ENCODE measurements at places on chromosomes 16 and 17.

DNA sequence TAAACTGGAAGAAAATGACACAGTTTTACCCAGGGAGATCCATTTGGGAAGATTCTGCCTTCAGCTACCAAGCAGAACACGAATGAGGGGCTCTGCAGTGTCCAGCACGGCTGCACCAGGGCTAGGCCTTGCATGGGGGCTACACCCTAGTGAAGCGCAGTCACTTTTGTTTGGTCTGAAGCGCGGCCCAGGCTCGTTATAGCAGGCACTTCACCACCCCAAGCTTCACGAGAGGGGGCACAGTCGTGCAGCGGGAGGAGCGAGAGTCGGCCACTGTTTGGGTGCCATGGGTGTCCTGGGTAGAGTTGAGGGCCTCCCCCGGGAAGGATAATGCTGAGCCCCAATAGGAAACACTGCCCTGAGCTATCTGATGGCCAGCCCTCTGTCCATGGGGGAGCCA is 21.6 kb upstream of the IL17C start:
- DNase-seq = no peak

- no peak for DNase-seq
These were observed 178.5 kb upstream of the TBX2 start for GRCh38 chr17:61221181-61221580.

DNA sequence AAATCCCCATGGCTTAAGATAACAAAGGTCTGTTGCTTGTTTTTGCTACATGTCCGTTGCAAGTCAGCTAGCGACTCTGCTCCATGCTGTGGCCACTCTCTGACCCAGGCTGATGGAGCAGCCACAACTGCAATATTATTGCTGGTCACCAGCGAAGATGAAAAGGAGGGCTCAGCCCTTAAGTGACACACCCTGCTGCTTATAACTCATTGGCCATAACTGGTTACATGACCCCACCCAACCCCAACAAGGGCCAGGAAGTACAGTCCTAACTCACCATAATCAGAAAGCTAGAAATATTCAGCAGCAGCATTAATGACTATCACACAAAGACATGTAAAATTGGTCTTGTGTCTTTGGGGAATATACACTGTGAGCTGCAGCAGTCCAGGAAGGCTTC is 224.3 kb downstream of the SOX9 start:
- DNase-seq = no peak

DNA sequence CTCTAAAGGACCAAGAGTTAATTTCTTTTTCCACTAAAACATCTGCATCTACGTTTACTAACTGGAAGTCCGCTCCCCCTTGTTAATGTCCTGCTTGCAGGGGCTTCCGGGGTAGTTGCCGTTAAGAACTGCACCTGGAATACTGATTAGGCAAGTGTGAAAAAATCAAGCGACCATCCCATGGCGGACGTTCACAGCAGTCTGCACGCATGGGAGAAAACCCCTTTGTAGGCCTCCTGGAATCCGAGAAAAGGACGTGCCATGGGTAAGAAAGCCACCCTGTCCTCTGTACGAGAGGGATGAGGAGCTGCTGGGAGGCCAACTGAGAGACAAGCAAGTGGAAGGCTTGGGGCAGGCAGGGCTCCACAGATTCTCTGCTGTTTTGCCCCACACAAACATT is 14.9 kb downstream of the SNN start:
- no peak for DNase-seq

GRCh38 chr17:73799096-73799495 is 154.9 kb upstream of the SDK2 start:
- no peak for DNase-seq

DNA sequence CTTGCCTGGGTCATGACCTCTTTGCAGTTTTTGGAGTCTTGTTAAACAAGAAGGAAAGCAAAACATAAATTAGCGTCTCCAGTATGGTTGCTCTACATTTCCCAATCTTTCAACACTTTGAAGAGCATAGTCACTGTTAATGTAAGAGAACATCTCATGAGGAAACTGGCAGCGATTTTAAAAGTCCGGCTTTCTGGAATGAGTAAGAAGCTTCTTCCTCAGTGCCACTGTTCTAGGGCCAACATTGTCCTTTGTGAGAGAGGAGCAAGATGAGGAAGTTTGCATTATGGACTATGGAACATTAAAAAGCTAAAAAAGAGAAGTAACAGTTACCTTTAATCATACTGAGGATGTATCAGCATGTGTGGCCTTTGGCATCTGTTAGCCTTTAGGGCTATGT is 73.1 kb downstream of the WNT3 start:
- no peak for DNase-seq

- DNase-seq = peak; percentile 38
These were observed 5.8 kb upstream of the FASN start for GRCh38 chr17:82103553-82104451.

GRCh38 chr17:37643869-37644268 is 623 bp upstream of the DDX52 start:
- DNase-seq = no peak

GRCh38 chr17:39699818-39700147 is at the start of gene ERBB2:
TSS of gene ERBB2 (plus strand) at chr17:39700064. CDS start at chr17:39700239, 175 bp downstream.
- peak; percentile 65 for DNase-seq

DNA sequence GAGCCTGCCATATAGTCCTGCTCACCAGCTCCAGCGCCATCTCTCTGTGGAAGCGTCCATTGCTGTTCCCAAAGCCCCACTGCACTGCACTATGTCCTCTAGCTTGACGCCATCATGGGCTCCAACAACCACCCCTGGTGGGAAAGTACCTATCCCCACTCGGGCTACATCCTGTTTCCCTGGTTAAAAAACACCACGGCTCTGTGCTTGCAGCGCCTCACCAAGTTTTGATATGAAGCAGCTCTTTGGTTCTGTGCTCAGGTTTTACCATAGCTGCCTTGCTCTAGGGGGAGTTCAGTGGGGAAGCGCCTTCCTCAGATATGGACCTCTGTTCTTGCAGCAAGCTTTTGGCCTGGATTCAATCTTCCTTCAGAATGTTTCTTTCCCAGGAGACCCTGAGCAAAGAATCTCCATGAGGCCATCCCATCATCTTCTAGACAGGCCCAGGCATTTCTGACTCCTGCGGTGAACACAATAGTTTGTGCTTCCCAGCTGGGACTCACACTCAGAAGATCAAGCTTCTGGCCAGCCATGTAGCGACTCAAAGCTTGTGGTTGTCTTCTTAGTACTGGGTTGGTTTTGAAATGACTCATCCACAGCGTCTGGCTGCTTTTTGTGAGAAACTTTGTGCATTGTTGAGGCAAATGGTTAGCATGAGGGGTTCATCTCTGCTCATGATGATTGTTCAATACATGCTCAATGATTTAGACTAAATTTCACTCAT is 39.5 kb downstream of the DYNLRB2 start:
- DNase-seq = no peak

- no peak for DNase-seq
These were observed 1.2 kb upstream of the KATNB1 start for GRCh38 chr16:57734308-57734924.

- no peak for DNase-seq
These were observed 16.9 kb downstream of the KNOP1 start for GRCh38 chr16:19701091-19701490.

GRCh38 chr16:79270011-79270410 is 330.5 kb downstream of the MAF start:
- DNase-seq = no peak

GRCh38 chr16:85441189-85441889 is 171.8 kb upstream of the GSE1 start:
- no peak for DNase-seq

DNA sequence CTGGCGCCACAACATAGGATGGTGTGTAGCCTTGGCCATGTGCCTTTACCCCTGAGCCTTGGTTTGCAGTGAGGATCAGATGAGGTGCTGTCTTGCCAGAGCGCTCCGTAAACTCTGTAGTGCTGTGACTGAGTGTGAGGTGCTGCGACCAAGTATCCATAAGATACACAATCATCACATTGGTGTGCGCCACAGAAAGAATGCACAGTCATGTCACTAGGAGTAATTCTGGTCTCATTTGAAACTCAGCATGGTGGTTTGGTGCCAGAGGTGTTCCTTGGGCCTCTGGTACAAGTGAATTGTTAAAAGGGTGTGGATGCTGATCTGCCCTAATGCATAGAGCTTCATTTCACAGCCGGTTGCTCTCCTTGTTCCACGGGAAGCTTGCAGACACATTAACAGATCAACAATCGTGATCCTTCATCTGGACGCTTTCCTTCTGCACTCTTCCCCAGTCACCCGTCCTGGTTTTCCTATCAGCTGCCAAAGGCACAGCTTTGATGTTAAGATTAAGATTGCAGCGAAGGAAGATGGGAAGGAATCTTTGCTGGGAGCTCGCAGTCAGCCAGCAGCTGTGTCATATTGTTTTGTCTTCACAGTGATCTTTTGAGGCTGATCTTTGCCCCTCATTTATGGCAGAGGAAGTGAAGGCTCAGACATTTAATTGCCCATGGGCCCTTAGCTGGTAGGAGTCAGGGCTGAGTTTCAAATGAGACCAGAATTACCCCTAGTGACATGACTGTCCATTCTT is 79.1 kb downstream of the KSR1 start:
- no peak for DNase-seq

GRCh38 chr17:57895382-57896060 is 45.7 kb upstream of the MRPS23 start:
- DNase-seq = no peak

GRCh38 chr17:76497979-76498875 is 3.0 kb downstream of the RHBDF2 start:
- DNase-seq = no peak

GRCh38 chr17:73337330-73337710 is 25.5 kb upstream of the CDC42EP4 start:
- no peak for DNase-seq

- DNase-seq = no peak
These were observed 17.8 kb downstream of the CDH16 start for GRCh38 chr16:66900721-66901441.

GRCh38 chr17:37123941-37124820 is 175.4 kb downstream of the AATF start:
- DNase-seq = no peak

DNA sequence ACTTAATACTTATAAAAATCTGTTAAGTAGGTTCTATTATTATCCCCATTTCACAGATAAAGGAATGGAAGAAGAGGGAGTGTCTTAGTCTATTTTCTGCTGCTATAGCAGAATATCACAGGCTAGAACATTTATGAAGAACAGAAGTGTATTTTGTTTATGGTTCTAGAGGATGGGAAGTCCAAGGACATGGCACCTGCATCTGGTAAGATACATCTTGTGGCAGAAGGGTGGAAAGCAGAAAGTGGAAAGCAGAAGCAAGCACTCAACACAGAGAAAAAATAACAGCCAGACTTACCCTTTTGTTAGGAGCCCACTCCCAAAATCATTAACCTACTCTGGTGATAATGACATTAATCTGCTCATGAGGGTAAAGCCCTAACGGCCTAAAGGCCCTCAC is 422.4 kb downstream of the NPIPA8 start:
- DNase-seq = no peak

DNA sequence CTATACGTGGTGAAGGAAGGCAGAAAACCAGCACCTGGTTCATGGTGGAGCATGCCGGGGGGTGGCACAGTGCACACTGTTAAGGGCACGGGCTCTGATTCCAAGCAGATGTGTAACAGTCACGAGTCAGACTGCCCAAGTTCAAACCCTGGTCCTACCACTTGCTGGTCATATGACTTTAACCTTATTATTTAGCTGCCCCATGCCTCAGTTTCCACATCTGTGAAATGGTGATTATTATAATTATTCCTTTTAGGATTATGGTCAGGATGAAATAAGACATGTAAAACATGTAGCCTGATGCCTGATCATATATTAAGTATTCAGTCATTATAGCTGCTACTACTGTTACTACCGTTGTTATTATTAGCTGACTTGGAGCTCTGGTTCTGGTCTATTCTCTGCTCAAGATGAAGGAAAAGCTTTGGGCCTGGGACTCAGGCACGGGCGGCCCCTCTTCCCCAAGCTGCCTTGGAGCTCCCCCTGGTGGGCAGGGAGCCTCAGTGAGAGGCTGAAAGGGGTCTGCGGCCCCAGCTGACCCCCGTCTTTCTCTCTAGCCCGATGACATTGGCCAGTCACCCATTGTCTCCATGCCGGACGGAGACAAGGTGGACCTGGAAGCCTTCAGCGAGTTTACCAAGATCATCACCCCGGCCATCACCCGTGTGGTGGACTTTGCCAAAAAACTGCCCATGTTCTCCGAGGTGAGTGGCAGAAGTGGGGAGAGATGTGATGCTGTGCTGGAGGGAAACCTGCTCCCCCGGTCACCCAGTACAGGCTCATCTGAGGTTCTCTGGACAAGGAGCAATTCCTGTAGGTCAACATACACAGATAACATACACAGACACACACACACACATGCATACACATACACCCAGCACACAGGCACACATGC is 14.0 kb downstream of the NR1D1 start:
- no peak for DNase-seq

DNA sequence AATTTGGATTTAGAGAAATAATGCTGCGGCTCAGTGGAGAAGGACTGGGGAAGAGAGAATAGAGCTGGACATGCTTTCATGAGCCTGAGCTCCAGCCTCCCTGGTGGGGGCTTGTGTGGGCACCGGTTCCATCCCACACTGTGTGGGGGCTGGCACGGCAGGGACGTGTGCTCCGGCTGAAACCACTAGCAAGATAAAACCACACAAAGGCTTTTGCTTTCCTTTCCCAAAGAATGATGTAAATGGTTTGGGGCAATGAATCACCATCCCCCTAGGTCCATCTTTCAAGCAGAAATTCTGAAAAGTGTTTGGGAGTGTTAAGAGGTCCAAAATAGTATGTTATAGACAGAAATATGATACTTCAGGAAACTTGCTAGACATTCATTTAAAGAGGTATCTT is 77.0 kb downstream of the CDH11 start:
- DNase-seq = no peak

- DNase-seq = no peak
These were observed 447.6 kb upstream of the PSMD7 start for GRCh38 chr16:73848993-73849392.

- DNase-seq = no peak
These were observed 5.2 kb upstream of the TRAP1 start for GRCh38 chr16:3722508-3722907.

- DNase-seq = no peak
These were observed 1.3 kb downstream of the SHMT1 start for GRCh38 chr17:18361837-18362697.

- DNase-seq = peak; percentile 5
These were observed 273.0 kb downstream of the CEP112 start for GRCh38 chr17:65918916-65919315.

Measured in NT2/D1 (cell line).